ENCODE measurements at places on chromosomes 4 and X.
A peak's percentile ranks its signal among the peaks of the same experiment; 100 is the strongest.

DNA sequence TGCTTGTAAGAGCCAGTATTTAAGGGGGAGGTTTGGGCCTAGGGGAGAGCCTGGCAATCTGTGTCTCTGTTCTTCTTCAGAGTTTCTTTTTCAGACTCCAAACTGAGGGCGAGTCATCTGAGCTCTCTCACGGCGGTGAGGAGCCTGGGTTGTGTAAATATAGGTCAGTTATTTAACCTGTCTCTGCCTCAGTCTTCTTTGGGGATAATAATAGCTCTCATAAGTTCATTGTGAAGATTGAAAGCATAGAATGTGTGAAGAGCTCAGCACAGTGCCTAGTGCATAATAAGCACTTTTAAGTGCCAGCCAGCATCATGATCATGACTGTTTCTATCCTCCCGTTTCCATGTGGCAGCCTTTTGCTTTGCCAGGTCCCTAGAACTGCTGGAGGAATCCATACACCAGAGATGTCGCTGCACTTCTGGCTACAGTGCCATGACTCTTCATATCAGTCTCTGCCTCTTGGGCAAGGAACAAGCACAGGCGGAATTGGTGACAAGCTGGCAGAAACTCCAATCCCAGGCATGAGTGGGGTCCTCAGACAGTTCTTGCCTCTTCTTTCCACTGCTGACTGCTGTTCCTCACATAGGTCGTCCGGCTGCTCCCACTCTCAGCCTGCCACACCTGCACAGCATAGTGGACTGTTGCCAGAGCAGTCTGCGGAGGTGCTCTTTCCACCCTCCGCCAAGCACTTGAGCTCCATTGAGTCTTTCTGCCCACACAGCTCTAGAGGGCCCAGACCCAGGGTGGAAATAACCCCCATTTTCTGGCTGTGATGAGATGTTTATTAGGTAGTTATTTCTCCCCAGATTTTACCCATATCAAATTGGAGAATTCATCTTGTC lies 103.7 kb upstream of the MAML3 start:
- no peak for DNase-seq

DNA sequence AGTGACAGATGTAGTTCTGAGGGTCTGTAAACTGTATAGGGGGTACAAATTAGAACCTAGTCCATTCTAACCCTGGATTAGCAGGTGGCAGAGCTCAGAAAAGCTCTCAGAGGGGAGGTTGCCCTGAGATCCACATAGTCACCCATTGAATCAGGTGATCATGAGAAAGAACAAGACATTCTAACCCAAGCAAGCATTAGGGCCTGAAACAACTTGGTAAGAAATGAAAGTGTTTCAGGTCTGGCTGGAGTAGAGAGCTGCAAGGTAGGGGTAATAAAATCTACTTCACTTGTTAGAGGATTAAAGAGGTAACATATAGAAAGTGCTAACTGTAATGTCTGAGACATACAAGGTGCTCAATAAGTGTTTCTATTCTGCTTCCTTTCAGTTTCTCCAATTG lies 8.8 kb upstream of the BMP2K start:
- no peak for DNase-seq

DNA sequence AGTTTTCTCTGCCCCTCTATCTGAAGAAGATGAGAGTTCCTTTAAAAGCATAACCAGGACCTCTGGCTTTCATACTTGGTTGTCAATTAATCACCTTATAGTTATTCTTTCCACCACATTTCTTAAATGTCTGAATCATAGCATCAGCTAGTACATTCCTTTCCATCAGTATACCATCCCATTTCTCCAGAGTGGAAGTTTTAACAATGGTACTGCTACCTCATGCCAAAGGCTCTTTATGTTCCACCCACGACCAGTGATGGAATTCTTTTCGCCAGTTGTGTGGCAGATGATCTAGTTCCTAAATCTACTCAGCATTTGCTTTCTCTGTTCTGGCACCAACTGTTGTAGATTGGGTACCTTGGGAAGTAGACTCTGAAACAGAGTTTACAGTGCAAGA lies 379.8 kb downstream of the ZNF674 start:
- no peak for DNase-seq

GRCh38 chrX:117973110-117973807 lies 143.4 kb downstream of the KLHL13 start:
- no peak for DNase-seq

- DNase-seq, result no peak
Observed at GRCh38 chr4:8324640-8325239, 55.2 kb downstream of the HTRA3 start.

DNA sequence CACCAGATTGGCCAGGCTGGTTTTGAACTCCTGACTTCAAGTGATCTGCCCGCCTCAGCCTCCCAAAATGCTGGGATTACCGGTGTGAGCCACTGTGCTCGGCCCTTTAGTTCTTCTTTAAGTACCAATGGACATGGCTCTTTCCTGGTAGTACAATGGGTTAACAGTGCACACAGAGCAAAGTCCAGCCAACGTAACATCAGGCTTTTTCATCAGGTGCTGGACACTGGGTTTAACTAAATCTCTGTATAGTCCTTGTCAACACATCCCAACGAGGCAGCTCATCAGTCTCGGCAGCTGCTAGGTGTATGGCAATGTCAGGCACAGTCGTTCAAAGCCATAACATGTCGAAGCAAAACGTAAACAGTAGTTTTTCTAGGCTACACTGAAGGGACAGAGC lies 93.8 kb downstream of the HDAC8 start:
- no peak for DNase-seq

DNA sequence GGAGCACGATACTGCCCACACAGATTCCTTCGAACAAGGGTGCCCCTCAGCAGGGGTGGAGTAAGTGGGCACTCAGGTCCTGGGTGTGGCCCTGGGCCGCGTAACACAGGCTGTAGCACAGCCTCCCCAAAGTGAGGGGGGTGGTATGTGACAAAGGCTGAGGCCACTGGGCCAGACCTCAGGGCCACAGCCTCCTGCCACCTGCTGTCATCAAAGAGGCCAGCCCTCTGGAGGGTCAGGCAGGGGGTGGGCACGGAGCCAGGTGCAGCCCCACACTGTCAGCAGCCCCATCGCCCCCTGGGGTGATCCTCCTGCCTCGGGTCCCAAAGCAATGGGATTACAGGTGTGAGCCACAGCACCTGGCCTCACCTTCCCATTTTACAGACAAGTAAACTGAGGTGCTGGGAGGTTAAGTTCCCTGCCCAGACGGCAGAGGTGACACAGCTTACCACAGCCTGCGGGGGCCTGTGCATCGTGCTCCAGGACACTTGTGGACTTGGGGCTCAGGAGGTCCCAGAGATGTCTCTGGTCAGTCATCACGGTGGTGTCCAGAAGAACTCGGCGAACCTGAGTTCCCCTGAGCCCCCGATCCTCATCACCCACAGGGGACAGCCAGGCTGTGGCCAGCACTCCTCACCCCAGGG lies 27.5 kb upstream of the MXD4 start:
- DNase-seq, result no peak

DNA sequence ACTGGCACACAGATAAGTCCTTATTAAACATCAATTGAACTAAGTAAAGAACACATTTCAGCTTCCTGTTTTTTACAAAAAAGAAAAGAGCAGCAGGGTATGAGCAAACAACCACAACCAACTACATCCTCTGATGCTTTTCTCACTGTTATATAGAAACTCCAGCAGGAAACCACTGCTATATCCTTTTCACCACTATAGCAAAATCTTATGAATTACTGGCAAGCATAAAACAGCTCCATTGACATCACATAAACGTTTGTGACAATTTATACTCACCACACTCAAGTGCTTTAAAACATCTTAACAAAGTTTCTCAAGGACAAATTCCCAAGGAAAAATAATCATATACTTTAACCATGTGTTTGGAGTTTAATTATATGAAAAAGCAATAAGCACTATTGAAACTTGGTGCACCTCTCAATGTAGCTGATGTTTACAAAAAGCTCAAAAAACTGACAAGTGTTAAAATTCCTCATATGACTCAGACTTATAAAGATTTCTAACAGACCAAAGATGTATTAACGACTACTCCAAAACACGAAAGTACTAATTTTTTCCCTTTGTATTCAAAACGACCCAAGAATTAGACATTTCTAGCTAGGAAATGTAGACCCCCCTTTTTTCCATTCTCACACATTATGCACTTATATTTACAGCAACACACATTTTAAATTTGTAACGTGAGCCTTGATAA lies 12.9 kb downstream of the GPRIN3 start:
- DNase-seq, result peak; percentile 25

DNA sequence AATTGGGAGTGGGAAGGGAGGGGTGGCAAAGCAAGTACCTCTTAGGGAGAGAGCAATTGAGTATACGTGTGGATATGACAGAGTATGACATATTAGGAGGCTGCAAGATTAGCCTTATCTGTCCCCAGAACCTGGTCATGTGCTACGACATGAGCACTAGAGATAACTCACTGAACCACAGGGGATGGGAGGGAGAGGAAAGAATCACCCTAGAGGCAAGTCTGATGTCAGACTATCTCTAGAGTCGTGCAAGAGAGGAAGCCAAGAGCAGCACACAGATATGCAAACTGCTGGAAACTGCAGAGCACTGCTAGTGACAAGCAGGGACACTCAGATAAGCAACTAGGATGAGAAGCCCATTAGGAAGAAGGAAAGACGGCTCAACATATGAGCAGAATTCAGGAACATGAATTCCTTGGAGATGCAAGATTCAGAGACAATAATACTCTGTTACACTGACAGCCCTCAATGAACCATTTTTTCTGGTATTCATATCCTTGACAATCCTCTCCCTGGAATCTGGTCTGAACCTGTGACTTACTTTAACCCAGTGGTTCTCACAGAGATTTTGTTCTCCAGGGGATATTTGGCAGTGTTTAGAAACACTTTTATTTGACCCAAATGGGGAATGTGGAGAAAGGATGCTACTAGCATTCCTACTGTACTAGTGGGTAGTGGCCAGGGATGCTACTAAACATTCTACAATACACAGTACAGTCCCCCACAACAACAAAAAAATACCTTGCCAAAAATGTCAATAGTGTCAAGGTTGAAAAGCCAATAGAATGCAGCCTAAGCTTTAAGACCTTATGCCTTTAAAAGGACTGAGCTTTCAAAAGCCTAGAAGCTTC lies 84.0 kb upstream of the BMP2K start:
- peak; percentile 20 for DNase-seq

DNA sequence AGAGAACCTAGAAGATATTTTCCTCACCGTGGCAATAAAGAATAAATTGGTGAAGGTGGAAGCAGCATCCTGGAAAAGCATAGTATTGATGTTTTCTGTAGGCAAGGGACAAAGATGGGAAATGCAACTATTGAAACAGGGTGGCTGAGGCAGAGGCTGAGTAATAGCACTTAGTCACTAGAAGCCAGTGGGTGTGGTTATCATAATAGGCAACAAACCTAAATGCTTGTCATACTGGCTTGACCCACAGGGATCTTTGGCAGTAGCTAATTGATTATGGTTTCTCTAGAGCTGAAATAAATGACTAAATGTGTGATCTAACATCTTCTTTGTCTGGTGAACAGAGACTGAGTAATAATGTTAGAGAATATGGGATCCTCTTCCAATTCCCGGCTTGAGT lies 353.6 kb upstream of the RPS6KA3 start:
- no peak for DNase-seq

DNA sequence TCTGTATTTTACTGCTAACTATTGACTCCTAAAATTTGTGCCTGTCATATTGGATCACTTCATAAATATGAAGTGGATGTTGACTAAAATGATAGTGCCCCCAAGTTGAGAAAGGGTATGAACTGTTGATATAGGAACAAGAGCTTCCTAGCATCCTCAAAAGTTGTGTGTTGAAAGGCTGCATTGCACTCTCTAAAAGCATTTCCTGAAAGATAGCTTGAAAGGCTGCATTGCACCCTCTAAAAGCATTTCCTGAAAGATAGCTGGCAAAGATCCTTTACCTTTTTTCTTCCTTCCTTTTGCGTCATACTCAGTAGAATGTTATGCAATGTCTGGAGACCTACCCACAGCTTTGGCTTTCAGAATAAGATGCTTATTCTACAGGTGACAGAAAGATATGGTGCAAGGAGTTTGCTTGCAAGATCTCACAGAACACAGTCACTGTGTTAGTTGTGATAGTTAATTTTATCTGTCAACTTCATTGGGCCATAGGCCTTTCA lies 274.6 kb upstream of the GALNTL6 start:
- no peak for DNase-seq

DNA sequence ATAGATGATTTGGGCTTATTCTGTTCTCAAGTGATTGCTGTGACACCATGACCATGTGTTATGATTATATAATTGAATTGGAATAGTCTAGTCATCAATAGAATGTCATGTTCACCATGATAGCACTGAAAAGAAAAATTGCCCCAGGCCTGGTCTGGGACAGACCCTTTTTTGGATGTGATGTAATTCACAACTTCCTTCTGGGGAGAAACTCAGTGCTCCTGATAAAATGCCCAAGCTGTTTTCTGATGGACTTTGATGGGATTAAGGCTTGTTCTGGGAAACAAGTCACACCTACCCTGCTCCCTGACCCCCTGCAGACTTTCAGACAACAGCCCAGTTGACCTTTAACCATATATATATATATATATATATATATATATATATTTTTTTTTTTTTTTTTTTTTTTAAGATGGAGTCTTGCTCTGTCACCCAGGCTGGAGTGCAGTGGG lies 65.3 kb downstream of the RHOH start:
- DNase-seq, result no peak

- no peak for DNase-seq
Observed at GRCh38 chr4:1417522-1418390, 11.5 kb upstream of the NKX1-1 start.

DNA sequence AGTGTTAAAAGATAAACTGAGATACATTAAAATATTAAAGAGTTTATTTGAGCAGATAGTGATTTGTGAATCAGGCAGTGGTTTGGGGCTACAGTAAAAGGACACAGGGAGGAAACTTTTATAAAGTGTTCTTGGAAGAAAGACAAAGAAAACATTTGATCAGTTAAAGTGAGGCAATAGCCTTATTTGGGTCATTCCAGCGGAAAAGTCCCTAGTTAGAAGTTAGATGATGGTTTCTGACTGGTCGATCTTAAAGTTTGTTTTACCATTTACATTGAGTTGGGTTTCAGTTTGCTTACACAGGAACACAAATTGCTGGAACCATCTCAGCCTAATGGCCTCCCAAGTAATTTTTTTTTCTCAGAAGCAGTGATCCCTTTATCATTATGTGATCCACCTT lies 69.7 kb downstream of the PPP1R2C start:
- no peak for DNase-seq

- DNase-seq, result no peak
Observed at GRCh38 chr4:137621056-137621455, 88.8 kb upstream of the PCDH18 start.

- no peak for DNase-seq
Observed at GRCh38 chr4:150328496-150328895, 250.3 kb downstream of the DCLK2 start.

DNA sequence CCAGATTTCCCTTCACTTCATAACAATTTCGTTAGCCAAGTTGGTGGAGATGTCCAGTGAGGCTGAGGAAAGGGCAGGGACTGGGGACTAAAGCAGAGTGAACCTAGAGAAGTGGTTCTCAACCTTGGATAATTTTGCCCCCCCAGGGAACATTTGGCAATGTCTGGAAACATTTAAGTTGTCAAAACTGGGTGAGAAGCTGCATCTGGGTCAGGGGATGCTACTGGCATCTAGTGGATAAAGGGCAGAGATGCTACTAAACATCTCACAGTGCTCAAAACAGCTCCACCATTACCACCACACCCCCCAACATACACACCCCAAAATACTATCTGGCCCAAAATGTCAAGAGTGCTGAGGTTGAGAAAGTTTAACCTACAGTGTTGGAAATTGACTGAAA lies 32.0 kb upstream of the FGF16 start:
- no peak for DNase-seq

Measured in GM13977 (cell line).